Aorta (tissue), 5 donors: ENCODE measurements at places on chromosomes 16 and 17.
A peak's percentile ranks its signal among the peaks of the same experiment; 100 is the strongest.

DNA sequence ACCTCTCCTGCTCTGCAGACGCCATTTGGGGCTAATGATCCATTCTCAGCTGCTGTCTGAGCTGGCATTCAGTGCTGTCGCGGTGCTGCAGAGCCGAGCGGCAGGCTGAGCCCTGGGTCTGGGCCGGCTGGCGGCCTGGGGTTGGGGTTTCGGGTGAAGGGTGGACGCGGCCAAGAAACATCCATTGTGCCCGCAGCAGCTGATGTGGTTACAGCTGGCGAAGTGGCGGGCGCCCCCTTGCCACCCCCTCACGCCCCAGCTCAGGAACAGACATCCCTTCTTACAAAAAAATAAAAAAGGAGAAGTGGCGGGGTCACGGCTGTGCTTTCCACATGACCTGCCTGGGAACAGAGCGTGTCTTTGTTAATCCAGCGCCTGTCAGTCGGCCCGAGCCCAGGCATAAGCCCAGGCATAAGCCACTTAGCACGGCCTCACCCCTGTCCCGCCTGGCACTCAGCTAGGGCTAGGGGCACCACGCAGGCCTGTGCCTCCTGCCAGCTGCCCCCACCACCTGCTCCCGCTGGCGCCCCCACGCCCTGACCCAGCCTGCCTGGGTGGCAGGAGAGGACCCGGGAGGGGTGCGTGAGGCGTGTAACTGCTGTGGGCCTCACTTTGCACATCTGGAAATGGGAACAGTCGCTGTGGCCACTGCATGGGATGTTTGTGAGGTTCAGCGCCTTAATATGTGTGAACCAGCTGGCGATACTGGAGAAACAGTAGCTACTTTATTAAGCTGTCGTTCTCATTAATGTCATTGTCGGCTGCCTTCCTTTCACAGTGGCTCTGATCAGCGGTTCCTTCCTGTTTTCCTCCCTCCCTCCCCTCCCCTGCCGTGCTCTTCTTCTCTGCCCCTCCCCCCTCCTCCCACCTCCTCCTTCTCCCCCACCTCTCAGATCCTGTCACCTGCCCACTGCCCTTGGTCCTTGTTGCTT is 197.7 kb upstream of the CIBAR2 start:
- no peak overlapping the region for H3K4me3 ChIP-seq
- no peaks in the 10 kb centered on the region for H3K27me3 ChIP-seq
- no peaks in the 10 kb centered on the region for H3K4me1 ChIP-seq
- DNase-seq: no peak

DNA sequence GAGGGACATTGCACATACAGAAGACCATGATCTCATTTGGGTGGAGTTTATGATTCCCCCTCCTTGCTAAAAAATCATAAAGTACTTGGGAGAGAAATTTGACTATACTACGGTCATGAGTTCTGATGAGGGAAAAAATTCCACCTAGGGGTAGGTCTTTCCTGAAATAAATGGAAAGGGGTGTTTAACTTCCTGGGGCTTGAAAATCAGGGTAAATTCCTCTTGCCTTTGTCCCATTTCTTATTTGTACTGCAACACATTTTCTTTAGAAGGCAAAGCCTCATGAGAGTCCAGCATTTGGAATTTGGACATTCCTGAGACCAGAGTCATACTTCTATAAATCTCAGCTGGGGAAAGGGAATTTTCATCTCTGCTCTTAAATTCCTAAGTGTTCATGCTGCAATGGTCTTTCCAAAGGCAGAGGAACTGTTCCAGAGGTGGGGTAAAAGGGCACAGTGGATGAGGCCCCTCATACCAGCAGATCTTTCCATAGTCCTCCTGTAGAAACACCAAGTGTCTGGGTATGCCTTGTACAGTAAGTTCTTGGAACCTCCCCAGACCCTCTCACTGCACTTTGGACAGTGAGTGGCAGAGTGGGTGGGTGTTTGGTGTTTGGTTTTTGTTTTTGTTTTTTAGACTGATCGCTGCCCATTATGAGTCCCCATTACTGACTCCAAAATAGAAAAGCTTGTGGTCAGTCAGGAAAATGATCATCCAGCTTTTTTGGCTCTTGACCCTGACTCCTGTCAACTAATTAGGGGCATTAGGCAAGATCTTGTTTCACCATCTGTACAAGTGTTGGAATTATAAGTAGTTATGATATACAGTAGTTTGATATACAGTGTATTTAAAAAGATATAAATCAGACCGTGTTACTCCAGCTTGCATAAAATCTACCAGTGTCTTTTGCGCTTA is 6.0 kb downstream of the LYRM1 start:
- peak overlapping the region; percentile 99 for H3K27ac ChIP-seq
- H3K27me3 ChIP-seq: no peaks in the 10 kb centered on the region
- H3K4me1 ChIP-seq: peaks cover 8% of the 10 kb centered on the region

DNA sequence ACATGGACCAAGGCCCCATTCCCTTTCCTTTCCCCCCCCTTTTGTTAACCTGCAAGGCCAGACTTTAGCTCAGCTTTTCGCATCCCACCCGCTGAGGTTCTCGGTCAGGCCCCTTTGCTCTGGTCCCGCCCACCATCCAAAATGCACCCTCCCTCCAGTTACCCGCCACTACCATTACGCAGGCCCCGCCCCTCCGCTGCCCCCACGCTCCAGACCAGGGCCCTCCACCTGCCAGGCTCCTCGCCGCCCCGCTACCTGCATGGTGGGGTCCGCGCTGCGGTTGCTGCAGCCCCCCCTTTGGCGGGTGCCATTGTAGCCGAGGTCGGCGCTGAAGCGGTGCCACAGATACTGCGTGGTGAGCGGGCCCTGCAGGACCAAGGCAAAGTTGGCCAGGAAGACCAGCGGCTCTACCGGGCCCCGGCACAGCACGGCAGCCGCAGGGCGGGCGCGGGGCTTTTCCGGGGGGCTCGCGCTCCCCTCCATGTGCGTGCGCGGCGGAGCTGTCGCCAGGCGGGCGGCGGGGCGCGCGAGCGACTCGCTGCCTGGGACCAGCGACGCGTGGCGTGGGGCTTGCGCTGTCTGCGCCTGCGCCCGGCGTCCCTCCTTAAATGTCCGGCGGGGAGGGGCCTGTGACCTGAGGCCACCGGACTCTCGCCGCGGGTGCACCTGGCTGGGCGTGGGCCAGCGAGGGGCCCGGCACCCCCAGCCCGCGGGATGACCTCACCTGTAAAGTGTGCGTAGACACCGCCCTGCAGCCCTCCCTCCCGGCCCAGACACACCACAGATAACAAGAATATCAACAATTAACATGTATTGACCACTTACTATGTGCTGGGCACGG is at the start of gene SLC46A1:
Gene SLC46A1, minus strand, starts transcription at position 581 of the 841 bp plus-strand sequence. Its CDS starts 98 bp downstream, at position 483.
- no peaks in the 10 kb centered on the region for H3K4me1 ChIP-seq
- DNase-seq: peak; percentile 81
- peak within 1 kb of the TSS; percentile 18 for H3K27ac ChIP-seq
- peak within 1 kb of the TSS; percentile 65 for H3K4me3 ChIP-seq
- H3K36me3 ChIP-seq: no peaks in the 10 kb centered on the region

GRCh38 chr17:44794851-44795413 is 35.2 kb downstream of the GJC1 start:
- no peaks in the 10 kb centered on the region for H3K4me1 ChIP-seq
- DNase-seq: no peak
- H3K36me3 ChIP-seq: no peaks in the 10 kb centered on the region

DNA sequence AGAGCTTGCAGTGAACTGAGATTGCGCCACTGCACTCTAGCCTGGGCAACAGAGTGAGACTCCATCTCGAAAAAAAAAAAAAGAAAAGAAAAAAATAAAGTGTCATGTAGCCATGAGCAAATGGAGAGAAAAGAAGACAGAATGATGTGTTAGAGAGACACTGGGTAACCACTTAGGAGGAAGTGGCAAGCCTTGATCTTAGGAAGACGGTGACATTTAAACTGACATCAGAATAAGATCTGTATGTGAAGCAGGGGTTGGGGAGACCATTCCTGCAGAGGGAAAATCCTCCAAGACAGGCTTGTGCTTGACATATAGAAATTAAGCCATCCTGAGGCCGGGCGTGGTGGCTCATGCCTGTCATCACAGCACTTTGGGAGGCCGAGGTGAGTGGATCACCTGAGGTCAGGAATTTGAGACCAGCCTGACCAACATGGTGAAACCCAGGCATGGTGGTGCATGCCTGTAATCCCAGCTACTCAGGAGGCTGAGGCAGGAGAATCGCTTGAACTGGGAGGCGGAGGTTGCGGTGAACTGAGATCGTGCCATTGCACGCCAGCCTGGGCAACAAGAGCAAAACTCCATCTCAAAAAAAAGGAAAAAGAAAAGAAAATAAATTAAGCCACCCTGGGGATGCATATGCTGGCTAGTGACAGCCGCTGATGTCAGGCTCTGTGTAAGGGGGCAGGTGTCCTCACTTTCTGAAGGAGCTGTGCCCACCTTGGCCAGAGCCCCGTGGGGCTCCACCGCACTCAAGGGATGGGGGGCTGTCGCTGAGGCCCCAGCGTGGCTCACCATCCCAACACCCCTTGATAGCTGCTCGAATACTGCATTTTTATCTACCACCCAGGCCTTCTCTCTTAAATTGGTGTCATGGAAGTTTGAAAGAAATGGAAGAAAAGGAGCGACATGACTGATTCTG is 13.1 kb upstream of the CYB5B start:
- H3K36me3 ChIP-seq: no peaks in the 10 kb centered on the region
- no peak for DNase-seq
- H3K4me1 ChIP-seq: no peaks in the 10 kb centered on the region
- H3K27me3 ChIP-seq: no peaks in the 10 kb centered on the region

- no peaks in the 10 kb centered on the region for H3K4me1 ChIP-seq
- no peaks in the 10 kb centered on the region for H3K27me3 ChIP-seq
- peak overlapping the region; percentile 78 for H3K4me3 ChIP-seq
- no peak overlapping the region for H3K27ac ChIP-seq
Measured at GRCh38 chr16:50697881-50698767, 4.7 kb downstream of the NOD2 start.

DNA sequence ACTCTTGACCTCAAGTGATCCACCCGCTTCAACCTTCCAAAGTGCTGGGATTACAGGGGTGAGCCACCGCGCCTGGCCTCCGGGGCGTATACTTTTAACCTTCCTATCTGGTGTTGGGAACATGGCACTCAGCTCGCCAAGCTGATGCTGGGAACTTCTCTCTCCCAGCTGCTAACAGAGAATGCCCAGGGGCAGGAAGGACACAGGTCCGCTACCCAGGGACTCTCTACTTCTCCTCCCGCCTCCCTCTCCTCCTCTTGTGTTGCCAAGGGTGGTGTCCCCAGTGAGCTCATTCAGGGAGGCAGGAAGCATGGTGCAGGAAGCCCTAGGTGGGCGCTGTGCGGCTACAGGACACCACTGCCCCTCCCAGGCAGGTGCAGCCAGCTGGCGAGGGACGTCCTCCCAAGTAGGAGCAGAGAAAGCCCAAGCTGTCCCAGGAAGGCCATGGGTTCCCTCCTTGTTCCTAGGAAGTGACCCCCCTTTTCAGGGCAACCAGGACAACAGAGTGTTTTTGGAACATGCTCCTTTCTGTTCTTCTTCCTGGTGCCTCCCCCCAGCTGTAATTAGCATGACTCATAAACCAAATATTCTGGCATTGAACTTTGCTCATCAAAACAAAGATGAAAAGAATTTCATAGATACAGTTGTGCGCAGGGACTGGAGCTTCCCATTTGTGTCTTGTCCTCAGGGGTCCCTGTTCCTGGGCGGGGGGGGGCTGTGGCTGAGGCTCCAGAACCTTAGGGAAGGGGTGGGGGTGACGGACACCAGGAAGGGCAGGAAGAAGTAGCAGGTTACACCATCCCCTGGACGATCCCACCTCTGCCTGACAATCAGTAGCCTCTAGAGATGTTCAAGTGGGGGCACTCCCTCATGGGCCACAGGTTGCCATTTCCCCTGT is 2.7 kb downstream of the C1QTNF1 start:
- peak; percentile 50 for DNase-seq
- no peaks in the 10 kb centered on the region for H3K27me3 ChIP-seq
- no peak overlapping the region for H3K4me3 ChIP-seq

GRCh38 chr17:64036198-64036922 is 15.9 kb upstream of the ICAM2 start:
- H3K27ac ChIP-seq: no peak overlapping the region
- no peaks in the 10 kb centered on the region for H3K4me1 ChIP-seq
- H3K4me3 ChIP-seq: no peak overlapping the region
- no peaks in the 10 kb centered on the region for H3K36me3 ChIP-seq
- H3K27me3 ChIP-seq: no peaks in the 10 kb centered on the region

GRCh38 chr16:27517664-27518063 is 32.0 kb downstream of the GTF3C1 start:
- DNase-seq: no peak
- H3K27me3 ChIP-seq: no peaks in the 10 kb centered on the region
- H3K4me1 ChIP-seq: no peaks in the 10 kb centered on the region
- H3K27ac ChIP-seq: no peak overlapping the region
- no peak overlapping the region for H3K4me3 ChIP-seq
- H3K36me3 ChIP-seq: peaks cover 4% of the 10 kb centered on the region

GRCh38 chr16:11586378-11586855 is 302 bp downstream of the LITAF start:
- peaks cover 10% of the 10 kb centered on the region for H3K4me1 ChIP-seq
- H3K36me3 ChIP-seq: no peaks in the 10 kb centered on the region
- H3K4me3 ChIP-seq: peak overlapping the region; percentile 97
- peak overlapping the region; percentile 95 for H3K27ac ChIP-seq

- no peaks in the 10 kb centered on the region for H3K4me1 ChIP-seq
- no peak overlapping the region for H3K4me3 ChIP-seq
- no peak overlapping the region for H3K27ac ChIP-seq
- peaks cover 2% of the 10 kb centered on the region for H3K27me3 ChIP-seq
Measured at GRCh38 chr16:58933186-58933585, 199.1 kb upstream of the GOT2 start.
